ENCODE measurements at places on chromosomes 16 and 17.

GRCh38 chr16:25093208-25094061 is 18.1 kb upstream of the LCMT1 start:
- DNase-seq: no peak

DNA sequence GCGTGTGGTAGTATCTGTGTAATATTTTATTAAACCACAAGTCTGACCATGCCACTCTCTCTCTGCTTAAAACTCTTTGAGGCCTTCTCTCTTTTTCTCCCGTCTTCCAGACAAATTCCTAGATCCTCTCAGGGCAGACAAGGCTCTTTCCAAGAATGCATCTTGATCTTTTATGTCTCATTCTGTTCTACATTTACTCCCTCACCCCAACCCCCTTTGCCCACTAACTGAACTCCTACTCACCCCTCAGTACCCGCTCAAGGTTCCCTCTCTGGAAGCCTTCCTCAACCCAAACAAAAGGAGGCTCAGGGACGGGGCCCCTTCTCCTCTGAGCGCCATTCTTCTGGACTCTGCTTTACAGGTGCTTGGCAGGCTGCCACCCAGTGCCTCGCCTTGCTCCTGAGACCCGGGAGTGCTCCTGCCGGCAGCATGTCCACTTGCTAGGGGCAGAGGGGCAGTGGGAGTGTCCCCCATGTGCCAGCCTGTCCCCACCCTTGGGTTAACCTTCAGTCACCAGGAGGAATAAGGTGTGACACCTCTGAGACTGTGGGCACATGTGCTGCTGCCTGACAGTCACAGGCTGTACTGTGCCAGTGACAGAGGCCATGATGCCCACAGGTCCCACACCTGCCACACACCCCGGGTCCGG is 9.2 kb downstream of the SLC13A2 start:
- DNase-seq: no peak

DNA sequence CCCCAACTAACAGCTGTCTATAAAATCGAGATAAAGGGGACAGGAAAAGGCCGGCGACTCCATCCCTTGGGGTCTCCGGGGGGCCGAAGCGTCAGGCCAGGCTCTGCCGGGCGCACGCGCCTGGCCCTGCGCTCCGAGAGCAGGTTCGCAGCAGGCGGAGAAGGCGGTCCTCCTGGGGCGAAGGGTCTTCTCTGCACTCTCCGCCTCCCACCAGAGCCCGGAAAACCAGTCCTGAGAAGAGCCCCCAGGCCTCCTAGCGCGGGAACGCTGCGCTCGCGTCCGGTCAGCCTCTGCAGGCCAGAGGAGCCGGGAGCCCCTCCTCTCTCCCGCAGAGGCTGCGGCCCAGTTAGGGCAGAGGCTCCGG is 5.1 kb downstream of the FOXF1 start:
- DNase-seq: no peak

- DNase-seq: no peak
Measured at GRCh38 chr16:88570691-88571092, 489 bp downstream of the ZC3H18 start.

DNA sequence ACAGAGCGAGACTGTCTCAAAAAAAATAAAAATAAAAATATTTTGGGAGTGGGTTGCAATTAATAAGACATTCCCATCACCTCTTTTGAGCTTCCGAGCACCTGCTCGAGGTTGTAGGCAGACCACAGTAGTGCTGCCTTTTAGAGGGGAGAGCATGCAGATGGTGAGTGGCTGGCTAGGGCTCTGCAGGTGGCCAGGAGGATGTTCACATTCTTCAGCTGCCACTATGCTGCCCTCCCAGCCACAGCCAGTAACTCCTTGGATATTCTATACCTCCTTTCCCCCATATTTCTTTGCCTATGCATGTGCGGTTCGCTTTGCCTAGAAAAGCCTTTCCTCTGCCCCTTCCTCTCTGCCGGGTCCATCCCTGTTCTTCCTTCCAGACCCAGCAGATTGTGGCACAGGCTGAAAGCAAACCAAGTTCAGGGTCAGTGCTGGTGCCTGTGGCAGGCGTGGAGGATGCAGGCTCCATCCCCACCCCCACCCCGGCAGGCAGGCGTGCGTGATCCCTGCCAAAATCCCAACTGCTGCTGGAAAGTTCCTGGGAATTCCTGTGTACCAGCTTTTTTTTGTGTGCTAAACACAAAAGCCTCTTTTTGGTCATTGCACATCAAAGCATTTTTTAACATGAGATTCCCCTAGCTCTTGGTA is 33.8 kb upstream of the CMIP start:
- DNase-seq: no peak

GRCh38 chr17:30290696-30291542 is 825 bp downstream of the BLMH start:
- DNase-seq: no peak

DNA sequence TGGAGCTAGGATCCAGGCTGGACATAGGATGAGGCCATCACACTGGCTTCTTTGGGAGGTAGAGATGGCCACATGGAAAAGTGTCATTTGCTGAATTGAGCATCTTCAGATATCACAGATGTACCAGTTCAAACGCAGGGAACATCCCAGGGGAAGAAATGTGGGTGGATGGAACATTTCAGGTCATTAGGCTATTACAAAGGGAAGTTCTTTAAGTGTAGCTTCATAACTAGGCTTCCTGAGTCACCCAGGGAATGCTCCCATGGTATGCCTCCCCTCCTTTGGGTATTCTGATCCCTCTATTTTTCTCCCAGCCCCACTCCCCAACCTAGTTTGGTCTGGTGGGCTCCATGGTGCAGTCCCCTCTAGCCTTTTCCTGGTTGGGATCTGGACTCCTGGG is 69.8 kb upstream of the IRX3 start:
- no peak for DNase-seq

Data from NCI-H1436 treated with DMSO at 0.1 percent for 48 hours (cell line).